ENCODE measurements at places on chromosomes 3 and 15.

DNA sequence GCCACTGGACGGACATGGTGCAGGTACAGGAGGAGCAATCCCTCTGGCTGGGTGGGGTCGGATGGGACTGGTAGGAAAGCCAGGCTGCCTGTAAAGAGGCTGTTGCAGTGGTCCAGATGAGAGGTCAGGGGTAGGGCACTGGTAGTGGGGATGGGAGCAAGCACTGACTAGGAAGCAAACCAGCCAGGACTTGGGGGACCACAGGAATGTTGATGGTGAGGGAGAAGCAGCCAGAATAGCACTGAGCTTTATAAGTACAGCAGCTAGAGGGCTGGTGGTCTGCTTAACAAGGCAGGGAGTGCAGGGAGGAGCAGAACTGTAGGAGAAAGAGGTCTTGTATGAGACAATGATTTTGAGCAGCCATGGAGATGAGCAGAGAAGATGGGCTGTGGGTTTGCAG, 38.7 kb upstream of the PTPN23 start:
- DNase-seq, result no peak

GRCh38 chr3:51813539-51813938, 34.5 kb upstream of the IQCF6 start:
- DNase-seq, result no peak

- no peak for DNase-seq
Observed at GRCh38 chr3:49530701-49531100, 23.6 kb upstream of the BSN start.

DNA sequence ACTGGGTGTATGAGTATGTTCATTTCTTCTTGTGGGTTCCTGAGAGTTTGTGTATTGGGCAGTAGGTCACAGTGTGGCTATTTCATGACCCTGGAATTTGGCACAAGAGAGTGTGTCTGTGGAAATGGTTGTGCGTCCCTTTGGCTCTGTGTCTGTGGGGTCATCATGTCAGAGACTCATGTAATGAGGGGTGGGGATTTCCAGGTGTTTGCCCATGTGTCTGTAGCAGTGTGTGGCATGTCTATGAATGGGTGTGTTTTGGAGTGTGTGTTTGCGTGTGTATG, 1.3 kb upstream of the GATA2 start:
- no peak for DNase-seq

GRCh38 chr3:125035217-125035616, 20.6 kb downstream of the HEG1 start:
- no peak for DNase-seq

- no peak for DNase-seq
Observed at GRCh38 chr15:31752065-31752762, 278.1 kb upstream of the CHRNA7 start.

DNA sequence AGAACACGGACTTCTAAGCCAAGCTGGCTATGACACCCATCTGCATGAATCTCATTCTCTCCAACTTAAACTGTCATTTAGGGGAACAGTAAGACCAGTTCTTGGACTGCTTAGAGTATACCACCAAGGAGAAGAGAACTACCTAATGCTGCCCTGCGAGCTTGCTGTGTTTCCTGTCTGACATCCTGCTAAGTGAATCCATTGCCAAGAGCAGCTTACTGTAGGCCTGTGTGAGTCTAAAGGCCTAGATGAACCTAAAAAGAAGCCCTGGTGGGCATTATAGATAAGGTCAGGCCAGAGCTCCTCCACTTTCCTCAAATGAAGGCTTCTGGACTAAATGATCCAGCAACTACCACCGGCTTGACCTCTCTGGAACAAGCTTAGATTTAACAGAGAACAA, 15.0 kb downstream of the LZTFL1 start:
- DNase-seq, result no peak

GRCh38 chr15:29750754-29751153, 71.5 kb downstream of the TJP1 start:
- DNase-seq, result no peak

GRCh38 chr15:26866298-26867199, at the start of gene GABRA5:
GABRA5 (plus strand) TSS chr15:26867062; CDS start chr15:26869249, 2,187 bp downstream.
- DNase-seq, result no peak

DNA sequence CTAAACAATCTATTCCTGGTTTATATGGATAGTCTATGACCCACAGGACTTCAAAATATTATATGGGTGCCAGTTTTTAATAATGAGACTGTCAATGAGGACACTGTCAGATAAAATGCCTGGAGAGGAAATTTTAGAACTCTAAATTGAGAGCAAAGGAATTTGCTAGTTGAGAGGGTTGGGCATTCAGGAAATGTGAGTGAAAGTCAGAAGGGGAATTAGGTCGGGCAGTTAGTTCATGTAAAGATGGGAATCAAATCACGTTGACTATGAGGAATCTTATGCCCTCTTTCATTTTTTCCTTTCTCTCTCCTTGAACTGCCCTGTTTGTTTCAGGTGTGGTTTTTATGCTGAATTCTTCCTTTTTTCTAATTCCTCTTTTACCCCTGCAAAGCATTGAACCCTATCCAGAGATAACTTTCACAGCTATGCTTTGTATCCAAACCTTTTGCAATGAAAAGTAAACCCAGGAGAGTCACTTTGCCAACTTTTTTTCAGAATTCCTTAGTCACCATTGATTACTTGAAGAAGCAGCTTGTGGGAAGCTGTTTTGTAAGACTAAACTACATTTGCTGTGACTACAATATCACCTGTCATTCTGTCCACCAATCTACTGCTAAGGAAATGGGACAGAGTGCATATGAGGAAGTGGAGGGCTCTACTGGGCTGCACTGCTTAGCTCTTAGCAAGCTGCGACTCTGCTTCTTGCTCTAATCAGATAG, 27.8 kb downstream of the CHP1 start:
- no peak for DNase-seq

GRCh38 chr3:5219216-5219615, 31.7 kb downstream of the EDEM1 start:
- DNase-seq, result no peak

DNA sequence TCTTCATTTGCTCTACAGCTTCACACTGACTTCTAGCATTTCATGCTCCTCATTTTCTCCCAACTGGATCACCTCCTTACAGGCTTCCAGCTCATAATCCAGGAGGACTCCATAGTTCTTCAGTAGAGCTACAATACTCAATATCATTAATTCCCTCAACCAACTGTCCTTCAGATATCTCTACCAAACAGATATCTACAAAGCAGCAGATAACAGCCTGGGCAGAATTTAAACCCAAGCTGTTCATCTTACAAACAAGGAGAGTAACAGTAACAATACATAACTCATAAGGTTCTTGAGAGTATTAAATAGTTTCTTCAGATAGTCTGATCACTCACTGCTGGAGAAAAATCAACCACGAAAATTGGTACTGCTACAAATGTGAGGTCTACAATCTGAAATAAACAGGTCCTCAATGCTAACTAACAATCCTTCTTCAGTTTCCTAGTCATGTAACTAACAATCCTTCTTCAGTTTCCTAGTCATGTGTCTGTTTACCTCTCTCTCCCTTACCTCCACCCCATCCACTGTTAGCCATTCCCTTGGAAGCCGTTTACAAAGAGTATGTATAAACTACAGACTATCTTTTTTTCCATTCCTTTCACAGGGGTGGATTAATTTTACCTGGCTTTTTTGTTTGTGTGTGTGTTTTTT, 5.0 kb downstream of the PEAK1 start:
- no peak for DNase-seq

GRCh38 chr3:69541711-69542088, 155.8 kb upstream of the FRMD4B start:
- DNase-seq, result no peak

- DNase-seq, result no peak
Observed at GRCh38 chr3:80999481-80999880, 762.0 kb downstream of the GBE1 start.

DNA sequence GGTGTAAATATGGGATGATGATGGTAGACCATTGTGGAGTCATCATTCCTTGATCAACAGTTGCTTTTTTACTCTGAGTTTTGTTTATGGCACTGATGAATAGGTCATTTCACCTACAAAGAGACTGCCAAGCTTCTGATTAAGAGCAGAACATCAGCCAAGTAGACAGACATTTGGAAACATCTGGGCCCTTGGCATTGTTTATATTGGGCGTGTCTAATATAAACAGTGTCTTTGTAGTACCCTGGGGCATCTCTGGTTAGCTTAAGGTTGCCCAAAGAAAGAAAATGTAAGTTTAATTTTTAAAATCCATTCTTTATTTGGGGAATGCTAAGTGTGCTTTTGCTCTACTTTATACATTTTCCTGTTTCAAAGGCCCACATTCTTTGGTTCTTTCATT, 377.0 kb downstream of the FEZF2 start:
- no peak for DNase-seq

DNA sequence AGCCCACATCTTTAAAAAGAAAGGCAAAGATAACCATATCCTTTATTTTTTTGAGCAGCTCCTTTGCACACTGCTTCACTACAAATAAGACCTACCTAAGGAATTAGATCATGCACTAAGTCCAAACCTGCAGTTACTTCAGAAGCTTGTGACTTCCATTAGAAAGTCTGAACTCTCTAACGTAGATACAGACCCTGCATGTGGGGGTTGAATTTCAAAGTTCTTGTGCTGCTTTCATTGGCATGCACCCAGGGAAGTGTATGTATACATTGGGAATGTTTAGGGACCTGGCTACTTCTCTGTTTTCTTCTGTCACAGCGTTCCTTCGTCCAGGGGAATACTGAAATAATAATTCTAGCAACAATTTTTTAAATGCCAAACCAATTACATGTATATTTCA, 185.2 kb upstream of the IL12A start:
- DNase-seq, result no peak

GRCh38 chr3:23051240-23052140, 151.6 kb upstream of the UBE2E2 start:
- no peak for DNase-seq

DNA sequence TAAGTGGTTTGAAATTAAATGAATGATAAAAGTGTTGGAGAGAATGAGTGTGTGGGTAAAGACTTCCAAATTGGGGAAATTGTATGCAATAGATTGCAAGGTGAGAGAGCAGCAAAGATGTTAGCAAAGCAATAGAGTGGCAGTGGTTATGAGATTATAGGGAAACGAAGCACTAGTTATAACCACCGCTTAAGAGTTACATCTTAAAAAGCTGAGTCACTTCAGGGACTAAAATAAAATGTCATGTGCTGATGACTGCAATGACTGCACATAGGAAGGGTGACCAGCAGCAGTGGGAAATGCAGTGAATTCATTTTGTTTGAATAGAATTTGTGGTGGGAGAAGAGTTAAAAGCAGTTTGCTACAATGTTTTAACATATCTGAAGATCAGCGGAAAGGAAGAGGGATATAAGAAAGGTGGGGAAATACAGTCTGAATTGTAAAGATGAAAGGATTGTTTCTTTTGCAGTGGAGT, 127.3 kb downstream of the RAP2B start:
- no peak for DNase-seq

DNA sequence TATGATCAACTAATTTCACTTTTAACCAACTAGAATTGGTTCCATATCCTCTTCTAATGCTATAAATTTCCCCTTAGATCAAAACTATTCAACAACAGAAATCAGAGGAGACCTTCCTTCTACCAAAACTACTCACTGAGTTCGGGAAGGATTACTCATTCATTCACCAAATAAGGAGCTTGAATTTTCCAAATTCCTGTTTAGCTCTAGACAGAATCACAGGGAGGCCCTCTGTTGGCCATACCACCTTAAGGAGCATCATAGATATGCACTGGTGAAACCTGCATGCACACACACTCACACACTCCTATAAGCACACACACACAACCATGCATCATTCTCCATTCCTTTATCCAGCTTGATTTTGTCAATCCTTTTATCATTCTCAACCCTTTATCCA, 49.0 kb downstream of the SUCLG2 start:
- DNase-seq, result no peak

GRCh38 chr15:83443076-83443847, 3.9 kb upstream of the SH3GL3 start:
- no peak for DNase-seq

GRCh38 chr15:47718497-47719437, 1.5 kb downstream of the SEMA6D start:
- no peak for DNase-seq

GRCh38 chr3:154658000-154658399, 228.0 kb upstream of the GPR149 start:
- no peak for DNase-seq

DNA sequence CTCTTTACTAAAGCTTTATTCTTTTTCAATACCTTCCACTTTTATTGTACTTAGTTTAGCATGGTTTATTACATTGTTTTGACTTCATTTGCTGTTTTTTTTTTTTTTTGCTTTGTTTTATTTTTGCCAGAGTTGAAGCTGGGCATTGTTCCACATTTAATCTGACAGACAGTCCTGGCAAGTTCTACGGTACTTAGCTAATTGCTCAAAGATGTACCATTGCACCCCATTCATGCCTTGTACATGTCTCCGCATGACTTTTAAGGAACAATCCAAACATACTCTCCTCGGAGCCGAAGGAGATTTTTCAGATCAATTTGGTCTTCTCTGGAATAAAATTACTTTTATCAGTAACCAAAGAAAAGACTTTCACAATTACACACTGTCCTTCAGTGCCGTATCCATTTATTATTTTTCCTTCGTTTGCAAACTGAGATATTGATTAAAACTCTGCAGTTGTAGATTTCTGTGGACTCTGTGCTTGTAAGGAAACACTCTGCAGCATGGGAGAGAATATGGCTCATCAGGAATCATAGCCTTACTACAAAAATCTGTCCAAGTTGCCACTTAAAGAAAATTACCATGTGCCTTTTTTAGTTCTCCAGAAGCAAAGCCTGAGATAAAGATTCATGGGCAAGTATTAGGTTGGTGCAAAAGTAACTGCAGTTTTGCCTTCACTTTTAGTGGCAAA, 952.0 kb downstream of the AGBL1 start:
- DNase-seq, result no peak

- no peak for DNase-seq
Observed at GRCh38 chr15:79090487-79091203, at the start of gene RASGRF1. RASGRF1 (minus strand) TSS chr15:79090780; CDS start chr15:79090498, 282 bp downstream.

- DNase-seq, result no peak
Observed at GRCh38 chr3:45567730-45568172, 26.8 kb upstream of the LIMD1 start.

GRCh38 chr3:129553719-129554118, 10.7 kb downstream of the H1-8 start:
- no peak for DNase-seq

- no peak for DNase-seq
Observed at GRCh38 chr15:65512807-65513416, 4.6 kb downstream of the DPP8 start.

DNA sequence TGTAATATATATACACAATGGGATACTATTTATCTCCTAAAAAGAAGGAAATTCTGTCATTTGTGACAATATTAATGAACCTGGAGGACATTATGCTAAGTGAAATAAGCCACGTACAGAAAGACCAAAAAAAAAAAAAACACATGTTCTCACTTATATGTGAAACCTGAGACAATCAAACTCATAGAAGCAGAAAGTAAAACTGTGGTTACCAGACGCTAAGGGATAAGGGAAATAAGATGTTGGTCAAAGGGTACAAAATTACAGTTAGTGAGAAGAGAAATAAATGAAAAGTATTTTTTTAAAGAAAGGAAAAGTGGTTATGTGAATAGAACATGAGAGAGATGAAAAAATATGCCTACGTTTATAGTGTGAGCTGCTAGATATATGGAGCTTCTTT, 101.1 kb downstream of the CPNE4 start:
- DNase-seq, result no peak

- DNase-seq, result no peak
Observed at GRCh38 chr15:99114511-99115299, 9.8 kb downstream of the SYNM start.

All from esophagus squamous epithelium (tissue), 5 donors.